ENCODE measurements at places on chromosomes 7 and 10.
A peak's percentile ranks its signal among the peaks of the same experiment; 100 is the strongest.

- DNase-seq, result peak; percentile 96
Observed at GRCh38 chr7:1028044-1028770, 16.1 kb upstream of the GPR146 start.

DNA sequence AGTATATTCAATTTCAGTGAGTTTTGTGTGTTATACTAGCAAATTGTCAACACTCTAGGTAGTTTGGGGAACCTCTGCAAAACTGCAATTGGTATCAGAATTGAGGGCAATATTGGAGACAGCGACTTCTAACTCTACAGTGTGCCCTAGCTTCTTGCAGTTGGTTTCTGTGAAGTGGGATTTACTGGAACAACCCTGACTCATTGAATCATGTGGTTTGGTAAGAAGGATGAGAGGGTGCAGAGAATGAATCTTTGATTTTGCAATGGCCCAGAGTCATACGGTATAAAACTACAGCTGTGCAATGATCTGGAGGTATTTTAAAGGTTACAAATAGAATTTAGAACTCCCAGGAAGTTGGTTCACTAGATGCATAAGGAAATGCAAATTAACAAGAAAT, 129.1 kb upstream of the PPP1R3A start:
- peak; percentile 27 for DNase-seq

GRCh38 chr7:88759230-88760135, at the start of gene ZNF804B:
Gene ZNF804B (plus strand): TSS chr7:88759700. CDS start chr7:88759977, 277 bp downstream.
- DNase-seq, result peak; percentile 5

DNA sequence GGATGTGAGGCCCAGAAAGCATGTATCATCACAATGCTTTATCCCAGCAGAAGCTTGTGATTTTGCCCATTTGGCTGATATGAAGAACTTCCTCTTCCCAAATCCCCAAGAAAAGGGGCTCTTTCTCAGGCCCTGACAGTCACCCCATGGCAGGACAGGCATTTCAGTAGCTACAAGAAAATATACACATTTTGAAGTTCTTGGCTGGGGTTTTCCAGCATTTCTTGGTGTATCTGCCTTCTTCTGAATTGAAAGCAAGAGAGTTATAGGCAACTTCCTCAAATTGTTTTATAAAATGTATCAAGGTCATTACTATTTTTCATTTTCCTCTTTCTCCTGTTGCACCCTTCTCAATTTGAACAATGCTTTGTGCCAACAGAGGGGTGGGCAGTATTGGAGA, 63.3 kb upstream of the PDLIM1 start:
- DNase-seq, result no peak

GRCh38 chr10:101672536-101672935, 22.4 kb downstream of the FBXW4 start:
- DNase-seq, result no peak

Data from adipocyte (in vitro differentiated cells).